ENCODE measurements at places on chromosomes 2 and 18.

GRCh38 chr2:219225350-219225749 is 4.1 kb downstream of the ATG9A start:
- DNase-seq = no peak

DNA sequence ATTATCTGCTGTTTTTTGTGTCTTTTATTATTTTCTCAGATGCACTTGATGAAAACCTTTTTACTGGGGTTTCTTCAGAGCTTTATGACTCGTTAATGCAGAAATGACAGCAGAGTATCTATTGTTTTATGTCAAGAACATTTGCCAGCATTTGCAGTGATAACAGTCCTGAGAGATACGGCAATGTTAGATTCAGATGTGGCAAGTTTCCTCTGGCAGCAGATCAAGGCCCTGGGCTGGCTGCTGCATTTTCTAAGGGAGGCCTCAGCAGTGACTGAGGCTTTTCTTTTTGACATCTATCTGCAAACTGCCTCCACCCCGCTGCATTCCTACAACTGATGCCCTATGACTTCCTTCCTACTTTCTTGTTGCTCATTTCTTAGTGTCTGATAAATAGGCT is 40.2 kb downstream of the EFEMP1 start:
- DNase-seq = no peak

DNA sequence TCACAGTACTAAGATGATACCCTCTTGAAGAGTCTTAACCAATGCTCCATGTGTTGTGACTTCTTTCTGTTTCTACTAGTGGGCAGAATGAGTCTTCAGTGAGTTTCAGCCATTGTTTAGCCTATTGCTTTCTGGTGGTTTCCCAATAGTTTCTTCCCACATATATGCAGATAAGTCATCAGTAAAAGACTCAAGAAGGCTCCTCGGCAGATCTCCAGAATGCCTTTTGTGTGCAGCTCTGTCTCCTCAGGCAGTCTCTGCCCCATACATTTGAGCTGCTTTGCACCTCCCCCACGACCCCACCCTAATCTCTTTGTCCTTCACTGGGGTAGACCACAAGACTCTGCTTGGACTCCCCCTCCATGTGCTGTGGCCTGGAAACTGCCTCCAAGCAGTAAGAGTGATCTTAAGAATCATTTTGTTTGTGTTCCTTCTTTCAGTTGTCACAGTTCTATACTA is 71.6 kb upstream of the CHRNA1 start:
- DNase-seq = peak; percentile 65

- no peak for DNase-seq
These were observed 323.2 kb upstream of the THSD7B start for GRCh38 chr2:136441979-136442714.

DNA sequence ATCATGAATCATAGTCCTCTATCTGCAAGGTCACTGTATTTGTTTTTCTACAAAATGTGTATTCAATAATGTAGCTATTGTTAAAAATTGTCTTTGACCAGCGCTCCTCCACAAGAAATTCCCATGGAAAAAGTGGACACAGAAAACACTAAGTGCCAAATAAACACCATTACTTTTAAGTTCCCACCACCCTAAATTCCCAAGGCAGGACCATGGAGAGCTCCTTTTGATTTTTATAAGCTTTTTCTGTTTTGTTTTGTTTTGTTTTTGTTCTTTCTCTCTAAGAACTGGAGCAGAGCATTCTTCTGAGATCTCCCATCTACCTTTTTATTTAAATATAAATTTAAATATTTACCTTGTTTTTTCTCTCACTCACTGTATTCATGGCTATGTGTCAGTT is 44.5 kb downstream of the LRATD1 start:
- no peak for DNase-seq

DNA sequence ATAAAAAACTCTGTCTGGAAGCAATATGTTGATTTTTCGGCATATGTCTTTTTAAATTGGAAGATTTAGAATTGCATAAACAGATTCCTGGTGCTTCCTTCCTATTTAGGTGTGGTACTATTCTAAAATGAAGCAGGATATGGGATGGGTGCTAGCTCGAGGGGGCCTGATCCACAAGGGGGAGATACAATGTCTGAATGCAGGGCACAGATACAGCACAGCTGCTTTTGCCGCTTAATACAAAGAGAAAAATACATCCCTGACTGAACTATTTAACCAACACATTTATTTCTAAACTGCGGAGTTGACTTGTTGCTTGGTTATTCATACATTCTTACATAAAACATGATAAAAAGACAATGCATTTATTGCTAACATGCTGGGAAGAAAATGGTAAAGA is 169.1 kb downstream of the TMEFF2 start:
- no peak for DNase-seq

DNA sequence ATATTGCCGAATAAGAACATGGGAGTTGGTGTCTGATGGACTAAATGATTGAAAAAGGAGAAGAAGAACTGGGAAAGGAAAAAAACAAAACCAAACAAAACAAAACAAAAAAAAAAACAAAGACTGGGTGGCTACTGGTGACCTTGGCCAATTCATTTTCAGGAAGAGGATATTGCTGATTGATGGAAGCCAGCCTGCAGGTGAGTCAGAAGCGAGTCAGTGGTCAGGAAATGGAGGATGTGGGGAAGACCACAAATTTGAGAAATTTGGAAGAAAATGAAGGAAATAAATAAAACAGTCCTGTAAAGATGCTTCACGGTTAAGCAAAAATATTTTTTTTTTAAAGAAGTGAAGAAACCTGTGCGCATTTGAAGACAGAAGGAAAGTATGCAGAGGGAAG is 296.9 kb downstream of the ZNF521 start:
- DNase-seq = no peak

DNA sequence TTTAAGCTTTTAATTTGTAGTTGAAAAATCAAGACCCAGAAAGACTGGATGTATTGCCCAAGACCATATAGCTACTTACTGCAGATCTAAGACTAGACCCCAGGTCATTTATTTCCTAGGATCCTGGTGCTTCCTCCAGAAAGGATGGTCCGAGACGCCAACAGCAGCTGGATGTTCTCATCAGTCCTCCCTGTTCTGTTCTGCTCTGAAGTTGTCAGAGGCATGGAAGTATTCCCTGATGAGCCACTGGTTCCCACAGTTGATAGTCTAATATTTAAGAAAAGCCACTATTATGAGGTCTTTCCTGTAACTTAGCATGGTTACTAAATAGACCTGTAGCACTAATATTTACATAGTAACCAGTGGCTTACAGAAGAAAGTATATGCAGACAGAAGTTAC is 393.5 kb downstream of the MTX2 start:
- DNase-seq = no peak

DNA sequence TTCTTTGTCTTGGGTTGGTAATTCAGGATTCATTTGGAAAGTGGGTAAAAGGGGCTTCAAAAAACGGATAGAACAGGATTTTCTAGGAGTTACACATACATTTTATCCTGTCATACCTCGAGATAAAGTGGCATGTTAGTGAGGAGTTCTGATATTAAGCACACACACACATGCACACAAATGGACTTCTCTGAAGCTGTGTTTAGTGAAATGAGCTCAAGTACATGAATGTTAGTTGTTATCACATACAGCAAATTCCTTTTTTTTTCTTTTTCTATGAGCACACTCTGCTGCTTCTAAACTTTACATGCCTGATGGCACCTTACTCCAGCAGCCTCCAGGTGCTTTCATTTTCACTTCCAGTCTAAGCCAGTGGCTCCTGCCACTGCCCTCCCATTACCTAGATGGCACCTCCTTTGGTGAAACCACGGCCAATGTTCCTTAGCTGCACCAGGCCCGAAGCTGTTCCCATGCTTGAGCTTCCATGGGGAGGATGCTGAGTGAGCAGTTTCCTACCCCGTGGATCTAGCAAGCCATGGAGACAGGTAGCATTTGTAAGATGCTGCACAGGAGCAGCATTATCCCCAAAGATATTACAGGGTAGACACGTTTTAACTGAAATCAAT is 49.7 kb downstream of the STAT1 start:
- DNase-seq = no peak

GRCh38 chr2:233968556-233968955 is 51.4 kb downstream of the TRPM8 start:
- no peak for DNase-seq

DNA sequence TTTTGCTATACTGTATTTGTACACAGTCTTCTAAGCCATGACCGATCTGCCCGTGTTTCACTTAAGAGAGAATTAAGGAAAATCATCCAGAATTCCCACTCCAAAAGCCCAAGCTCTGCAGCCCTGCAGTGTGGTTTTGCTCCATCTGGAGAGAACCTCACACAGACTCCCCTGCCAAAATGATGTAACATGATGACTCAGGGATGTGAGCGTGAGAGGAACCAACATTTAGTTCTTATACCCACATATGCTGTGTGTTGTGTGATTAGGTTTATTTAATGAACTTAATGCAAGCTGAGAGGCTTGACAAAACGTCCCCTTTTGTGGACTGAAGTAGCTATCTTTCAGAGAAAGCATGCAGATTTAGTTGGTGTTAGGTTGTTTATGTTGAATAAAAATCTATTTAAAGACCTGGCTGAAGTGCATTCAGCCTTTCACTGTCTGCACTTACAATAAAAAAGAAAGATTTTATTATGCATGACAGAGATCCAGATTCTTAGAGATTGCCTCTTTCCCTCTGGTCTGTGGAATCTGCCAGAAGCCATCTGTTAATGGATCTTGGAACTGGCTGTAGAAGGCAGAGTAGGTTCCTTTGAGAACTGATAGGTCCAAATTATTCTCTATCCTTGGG is 6.3 kb downstream of the RAB12 start:
- peak; percentile 39 for DNase-seq

- no peak for DNase-seq
These were observed 271.8 kb downstream of the GLI2 start for GRCh38 chr2:121007490-121007853.

DNA sequence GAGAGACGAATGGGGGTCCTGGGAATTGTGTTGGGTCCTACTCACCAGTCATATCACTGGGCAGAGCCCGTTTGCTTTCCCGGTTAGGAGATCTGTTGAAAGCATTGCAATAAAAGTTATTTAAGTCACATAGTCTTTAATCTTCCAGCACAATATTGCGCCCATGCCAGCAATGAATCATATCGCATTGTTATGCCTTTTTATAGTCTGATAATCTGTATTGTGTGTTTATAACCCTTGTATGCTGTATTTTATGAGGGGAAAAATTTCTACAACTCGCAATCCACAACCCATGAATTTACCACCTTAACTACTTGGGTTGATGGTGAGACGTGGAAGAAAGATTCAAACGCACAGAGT is 211.9 kb upstream of the SMIM21 start:
- DNase-seq = no peak

DNA sequence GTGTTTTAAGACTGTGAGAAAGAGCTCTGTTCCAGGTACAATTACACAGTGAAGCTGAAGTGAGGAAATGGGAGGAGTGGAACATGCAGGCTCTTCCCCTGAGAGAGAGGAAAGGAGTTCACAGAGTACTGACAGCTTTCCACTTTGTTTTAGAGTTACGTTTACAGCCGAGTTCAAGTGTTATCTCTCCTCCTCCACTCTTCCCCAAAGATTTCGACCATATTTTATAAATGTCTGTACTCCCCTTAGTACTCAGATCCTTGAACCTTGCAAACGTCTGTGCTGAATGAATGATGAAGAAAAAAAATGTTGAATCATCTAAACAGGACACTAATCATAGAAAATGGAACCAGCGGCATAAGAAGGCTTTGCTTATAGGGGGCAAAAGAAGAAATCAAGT is 121.6 kb downstream of the THADA start:
- no peak for DNase-seq

DNA sequence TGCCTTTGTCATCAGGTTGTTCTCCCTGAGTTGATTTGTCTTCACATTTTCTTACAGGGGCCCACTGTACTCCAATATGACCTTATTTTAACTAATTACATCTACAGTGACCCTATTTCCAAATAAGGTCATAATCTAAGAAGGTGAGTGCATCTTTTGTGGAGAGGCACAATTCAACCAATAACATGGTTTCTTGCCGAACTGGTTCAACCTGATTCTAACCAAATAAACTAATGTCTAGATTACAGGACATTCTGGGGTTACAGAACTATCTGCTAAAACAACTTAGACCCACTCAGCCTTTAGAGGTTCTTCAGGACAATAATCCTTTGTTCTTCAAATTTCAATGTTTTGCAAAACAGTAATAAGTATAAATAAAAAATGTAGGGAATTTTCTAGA is 496.5 kb upstream of the SOX11 start:
- no peak for DNase-seq

- no peak for DNase-seq
These were observed 20.2 kb upstream of the CALCRL start for GRCh38 chr2:187468262-187468661.

DNA sequence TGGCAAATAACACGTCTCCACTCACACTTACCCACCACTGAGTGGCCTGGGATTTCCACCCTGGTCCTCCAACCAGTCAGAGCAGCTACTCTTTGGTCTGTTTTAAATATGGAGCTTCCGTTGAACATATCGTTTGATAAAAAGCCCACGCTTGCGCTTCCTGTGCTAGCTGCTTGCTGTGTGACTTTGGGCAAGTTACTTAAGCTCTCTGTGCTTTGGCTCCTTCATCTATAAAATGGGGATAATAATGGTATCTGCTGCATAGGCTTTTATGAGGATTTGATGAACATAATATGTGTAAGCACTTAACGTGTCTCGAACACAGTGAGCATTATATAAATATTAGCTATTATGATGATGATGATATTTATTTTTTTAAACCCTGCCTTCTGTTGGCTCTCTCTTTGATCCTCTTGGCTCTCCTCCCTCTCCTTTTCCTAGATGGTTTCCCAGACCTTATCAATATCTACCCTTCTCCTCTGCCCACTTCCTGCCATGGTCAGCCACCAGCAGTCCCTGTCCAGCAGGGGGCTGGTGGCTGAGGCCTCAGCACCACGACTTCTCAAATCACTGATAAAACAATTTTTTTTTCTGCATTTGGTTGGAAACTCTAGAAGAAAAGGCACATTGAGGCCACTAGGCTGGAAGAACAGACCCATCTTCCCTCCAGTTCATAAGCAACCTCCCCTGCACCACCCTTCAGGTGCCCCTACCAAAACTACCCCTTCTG is 191.9 kb downstream of the LOXHD1 start:
- no peak for DNase-seq

- no peak for DNase-seq
These were observed 77.6 kb upstream of the ZNF516 start for GRCh38 chr18:76572518-76573247.

- no peak for DNase-seq
These were observed 888.0 kb upstream of the CHAC2 start for GRCh38 chr2:52879561-52879960.

GRCh38 chr2:182300608-182301007 is 126.2 kb downstream of the PDE1A start:
- DNase-seq = no peak

Measured in RCC 7860 (cell line).